Stimulated activated CD8-positive, alpha-beta memory T cell treated with anti-CD3 and anti-CD28 coated beads, Interleukin-2, amount 100 ng/mL, for 1 hour (primary cell): ENCODE measurements at places on chromosomes 3 and 15.

DNA sequence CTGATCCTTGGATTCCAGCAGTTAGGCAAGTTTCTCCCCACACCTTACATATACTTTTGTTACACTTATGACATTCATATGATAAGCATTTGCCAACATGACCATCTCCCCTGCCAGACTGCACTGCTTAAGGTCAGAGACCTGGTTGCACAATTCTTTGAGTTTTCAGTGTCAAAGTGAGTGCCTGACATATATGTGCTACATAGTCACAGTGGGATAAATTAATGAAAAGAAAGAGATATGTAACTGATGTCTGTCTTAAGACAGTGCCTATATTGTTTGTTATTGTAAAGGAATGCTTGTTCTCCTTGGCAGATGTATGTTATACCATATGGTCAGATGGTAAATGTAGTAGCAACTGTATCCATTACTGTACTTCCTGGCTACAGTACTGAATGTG lies 3.5 kb upstream of the DCUN1D1 start:
- DNase-seq = no peak

DNA sequence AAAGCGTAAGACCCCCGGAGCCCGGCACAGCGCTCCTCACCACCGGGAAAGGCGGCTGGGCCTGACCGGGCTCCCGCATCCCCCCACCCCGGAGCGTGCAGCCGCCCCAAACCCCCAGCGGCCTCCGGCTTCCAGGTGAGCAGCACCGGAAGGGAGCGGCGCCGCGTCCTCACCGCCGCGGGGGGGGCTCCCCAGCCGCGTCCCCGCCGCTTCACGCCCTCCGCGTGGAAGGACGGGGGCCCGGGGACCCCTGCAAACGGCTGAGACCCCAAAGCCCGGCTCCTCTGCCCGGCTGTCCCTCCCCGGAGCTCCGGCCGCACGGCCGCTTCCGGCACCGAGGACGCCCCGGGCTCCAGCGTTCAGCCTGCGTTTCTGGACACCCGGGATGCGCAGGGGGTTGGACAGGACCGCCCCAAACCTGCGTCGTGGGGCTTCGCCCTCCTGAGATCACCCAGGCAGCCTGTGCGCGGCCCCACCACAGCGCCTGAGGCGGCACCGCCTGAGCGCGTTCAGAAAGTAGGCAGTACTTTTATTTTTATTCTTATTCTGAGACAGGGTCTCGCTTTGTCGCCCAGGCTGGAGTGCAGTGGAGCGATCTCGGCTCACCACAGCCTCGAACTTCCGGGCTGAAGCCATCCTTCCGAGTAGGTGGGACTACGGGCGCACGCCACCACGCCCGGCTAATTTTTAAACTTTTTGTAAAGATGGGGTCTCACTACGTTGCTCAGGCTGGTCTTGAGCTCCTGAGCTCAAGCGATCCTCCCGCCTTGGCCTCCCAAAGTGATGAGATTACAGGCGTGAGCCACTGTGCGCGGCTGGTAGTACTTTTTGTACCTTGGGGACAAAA lies 51.6 kb upstream of the BLM start:
- no peak for DNase-seq

DNA sequence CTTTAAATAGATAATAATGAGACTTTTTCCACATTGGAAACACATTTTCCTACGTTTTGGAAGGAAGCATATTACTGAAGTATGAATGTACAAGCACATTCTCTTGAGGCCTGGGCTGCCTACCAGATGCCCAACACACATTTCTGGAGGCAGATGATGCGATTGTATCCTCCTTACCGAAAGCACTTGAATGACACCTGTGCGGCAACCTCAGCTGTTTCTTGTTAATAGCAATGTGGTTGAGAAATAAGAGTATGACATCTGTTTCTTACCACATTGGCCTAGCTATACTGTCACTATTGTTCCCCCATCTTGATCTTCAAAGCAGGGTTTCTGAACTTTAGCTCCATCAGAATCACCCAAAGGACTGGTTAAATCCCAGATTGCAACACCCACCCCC lies 84.8 kb downstream of the ARPP21 start:
- no peak for DNase-seq

DNA sequence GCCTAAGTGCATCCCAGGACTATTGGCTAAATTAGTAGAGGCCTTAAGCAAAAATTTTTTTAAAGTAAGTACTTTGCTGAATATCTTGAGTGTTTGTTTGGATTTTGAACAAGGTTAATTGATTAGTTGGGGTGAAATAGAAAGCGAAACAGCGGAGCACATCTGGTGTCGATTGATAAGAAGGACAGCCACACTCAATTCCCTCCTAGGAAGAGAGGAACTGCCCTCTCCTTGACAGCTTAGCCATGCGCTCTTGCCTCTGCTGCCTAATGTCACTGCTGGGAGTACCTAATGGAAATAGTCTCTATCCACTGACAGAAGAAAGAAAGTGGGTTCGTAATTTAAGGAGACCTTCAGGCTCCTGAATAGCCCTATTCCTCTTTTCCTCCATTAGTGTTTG lies 943.6 kb downstream of the DIPK2A start:
- DNase-seq = no peak
